Left forelimb (tissue), 1 donor: ENCODE measurements at places on chromosomes 2 and 18.

DNA sequence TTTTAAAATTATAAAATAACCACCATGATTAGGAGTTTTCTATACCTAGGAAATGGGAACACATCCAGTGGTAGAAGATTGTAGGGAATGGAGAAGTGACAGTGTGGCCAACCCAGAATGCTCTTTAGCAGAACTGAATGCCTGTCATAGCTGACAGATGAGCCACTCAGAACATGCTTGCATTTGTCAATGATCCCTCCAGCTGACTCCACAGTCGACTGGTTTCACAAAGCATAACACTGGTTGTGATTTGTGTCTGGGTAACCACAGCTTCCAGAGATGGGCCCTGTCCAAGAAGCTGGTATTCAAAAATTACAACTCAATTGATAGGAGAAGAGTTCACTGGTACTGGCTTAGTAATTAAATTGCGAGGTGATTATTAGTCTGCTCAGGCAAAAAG lies 9.0 kb upstream of the CTIF start:
- no peak for DNase-seq

GRCh38 chr18:49727816-49728215 lies 85.5 kb downstream of the ACAA2 start:
- DNase-seq: no peak

DNA sequence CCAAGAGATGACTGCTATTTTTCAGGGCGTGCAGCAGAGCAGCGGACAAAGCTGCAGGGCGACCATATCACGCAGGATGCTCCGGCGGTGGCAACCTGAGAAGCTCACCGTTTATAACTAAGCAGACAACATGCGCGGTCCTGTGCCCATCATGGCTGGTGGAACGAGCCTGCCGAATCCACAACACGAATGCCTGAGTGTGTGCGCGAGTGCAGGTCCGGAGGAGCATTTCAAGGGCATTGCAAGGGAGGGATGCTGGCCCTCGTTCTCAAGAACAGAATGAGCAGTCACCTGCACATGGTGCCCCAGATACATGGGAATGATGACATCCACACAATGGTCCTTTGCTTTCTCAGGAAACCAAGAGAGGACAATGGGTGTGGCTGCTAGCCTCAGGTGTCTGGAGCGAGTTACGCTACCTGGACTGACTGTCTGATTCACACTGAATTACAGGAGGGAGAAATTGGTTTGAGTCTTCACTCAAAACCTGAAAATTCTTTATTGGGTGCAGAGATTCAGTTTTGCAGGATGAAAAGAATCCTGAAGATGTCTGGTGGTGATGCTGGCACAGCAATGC lies 39.8 kb downstream of the TBC1D8 start:
- no peak for DNase-seq

GRCh38 chr2:33358878-33359277 lies 117.6 kb upstream of the RASGRP3 start:
- DNase-seq: no peak

GRCh38 chr2:70519453-70519852 lies 34.2 kb downstream of the TGFA start:
- no peak for DNase-seq

- no peak for DNase-seq
Measured at GRCh38 chr2:210496512-210496911, 20.0 kb upstream of the LANCL1 start.

GRCh38 chr2:197949224-197949623 lies 144.8 kb downstream of the PLCL1 start:
- no peak for DNase-seq

- DNase-seq: no peak
Measured at GRCh38 chr18:8253944-8254343, 355.3 kb upstream of the RAB12 start.

- DNase-seq: no peak
Measured at GRCh38 chr18:59520562-59521355, 161.7 kb upstream of the LMAN1 start.

GRCh38 chr2:74554820-74555531 lies 456 bp downstream of the DOK1 start:
- no peak for DNase-seq

DNA sequence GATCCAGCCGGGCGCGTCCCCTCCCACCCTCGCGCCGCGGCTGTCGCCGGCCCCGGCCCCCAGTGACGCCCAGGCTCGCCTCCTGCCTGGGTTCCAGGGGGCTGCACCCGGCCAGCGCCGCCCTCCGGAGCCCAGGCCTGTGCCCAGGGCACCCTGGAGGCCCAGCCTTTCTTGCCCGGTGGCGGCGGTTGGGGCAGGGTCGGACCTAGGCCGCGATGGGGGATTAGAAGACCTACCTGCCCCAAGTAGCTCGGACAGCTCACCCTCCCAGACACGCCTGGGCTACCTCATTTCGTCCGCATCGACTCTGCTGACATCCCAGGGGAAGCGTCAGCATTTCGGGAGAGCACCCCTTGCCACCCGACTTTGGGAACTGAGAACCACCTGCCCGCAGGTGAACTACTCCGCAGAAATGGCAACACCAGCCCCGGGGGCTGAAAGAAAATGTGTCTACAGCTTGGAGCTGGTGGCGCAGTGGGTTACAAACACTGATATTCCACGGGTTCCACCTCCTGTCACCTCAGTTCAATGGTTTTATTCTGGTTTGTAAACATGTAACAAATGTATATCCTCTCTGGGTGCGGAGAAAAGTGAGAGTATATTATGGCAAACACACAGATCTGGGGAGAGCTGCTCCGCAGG lies 834 bp upstream of the ARL4C start:
- DNase-seq: no peak

DNA sequence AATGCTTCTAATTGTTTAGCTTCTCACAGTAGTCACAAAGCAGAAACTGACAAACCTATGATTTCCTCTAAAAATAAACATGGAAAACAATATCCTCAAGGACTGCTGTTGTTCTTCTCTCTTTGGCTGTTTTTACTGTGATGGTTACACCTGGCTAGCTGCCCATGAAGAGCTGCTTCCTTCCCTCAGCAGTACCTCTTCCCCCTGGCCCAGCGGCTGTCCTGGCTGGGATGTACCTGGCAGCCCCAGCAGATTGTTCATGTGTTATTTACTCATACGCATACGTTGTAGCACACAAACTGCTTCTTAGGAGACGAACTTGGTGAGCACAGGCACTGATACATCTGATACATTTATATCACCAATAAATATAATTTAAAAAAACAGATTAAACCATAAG lies 27.4 kb downstream of the NEMP2 start:
- no peak for DNase-seq

DNA sequence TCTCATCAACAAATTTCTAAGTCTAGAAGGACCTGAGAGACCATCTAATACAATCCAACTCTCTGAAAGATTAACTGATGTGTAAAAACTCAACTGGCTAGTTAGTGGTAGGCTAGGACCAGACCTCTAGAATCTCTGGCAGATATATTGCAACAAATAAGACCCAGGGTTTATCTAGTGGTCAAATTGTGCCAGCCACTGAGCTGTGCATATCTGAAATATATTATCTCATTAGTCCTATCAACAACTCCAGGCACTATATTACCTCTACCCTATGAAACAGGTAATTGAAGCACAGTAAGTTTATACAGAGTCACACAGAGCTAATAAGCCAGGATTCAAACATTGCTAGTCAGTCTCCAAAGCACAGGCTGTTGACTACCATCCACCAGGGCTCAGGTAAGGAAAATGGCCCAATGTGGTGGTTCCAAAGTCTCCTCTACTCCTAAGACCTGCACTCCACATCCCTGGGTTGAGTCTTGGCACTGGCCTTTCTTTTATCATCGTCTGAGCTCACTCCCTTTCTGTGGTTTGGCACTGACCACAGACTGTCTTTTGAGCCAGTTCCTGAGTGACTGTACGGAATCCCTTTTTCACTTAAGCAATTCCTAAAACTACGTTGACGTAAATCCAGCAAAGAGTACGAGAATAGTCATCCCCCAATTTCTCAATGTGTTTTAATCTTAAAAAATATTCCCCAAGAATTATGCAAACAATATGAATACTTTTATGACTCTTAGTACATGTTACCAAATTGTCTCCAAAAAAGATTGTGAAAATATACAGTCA lies 11.9 kb upstream of the PID1 start:
- no peak for DNase-seq

- no peak for DNase-seq
Measured at GRCh38 chr18:46832849-46833248, 76.0 kb upstream of the ST8SIA5 start.

- DNase-seq: no peak
Measured at GRCh38 chr2:207635468-207636200, 10.4 kb upstream of the METTL21A start.

- no peak for DNase-seq
Measured at GRCh38 chr2:4561196-4561595, 857.8 kb downstream of the DCDC2C start.

DNA sequence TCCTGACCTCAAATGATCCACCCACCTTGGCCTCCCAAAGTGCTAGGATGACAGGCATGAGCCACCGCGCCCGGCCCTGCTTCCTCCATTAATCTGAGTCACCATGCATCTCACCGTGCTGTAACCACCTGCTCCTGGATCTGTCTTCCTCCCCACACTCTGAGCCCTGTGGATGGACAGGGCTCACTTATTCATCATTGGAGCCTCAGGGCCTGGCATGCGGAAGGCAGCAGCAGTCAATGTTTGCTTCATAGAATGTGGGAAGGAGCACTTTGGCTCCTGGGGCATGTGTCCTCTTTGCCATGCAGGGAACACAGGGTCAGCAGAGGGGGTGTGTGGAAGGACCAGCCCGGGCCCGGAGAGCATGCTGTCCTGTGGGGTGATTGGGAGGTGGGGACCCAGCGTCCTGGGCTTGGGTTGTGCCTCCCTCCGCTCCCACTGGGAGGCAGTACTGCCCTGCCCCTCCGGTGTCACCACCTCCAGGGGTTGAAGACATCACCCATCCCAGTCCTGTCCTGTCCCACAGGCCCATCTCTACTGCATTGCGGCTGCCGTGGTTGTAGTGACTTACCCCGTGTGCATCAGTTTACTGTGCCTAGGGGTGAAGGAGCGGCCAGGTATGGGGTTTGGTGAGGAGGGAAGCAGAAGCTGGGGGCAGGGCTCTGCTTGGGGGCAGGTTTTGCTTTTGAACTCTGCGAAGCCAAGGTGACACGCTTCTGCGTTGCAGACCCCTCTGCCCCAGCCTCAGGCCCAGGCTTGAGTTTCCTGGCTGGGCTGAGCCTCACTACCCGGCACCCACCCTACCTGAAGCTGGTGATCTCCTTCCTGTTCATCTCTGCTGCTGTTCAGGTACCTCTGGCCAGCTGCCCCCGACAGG lies 11.5 kb downstream of the MFSD2B start:
- DNase-seq: no peak

GRCh38 chr18:36189486-36189885 lies 2.2 kb downstream of the MOCOS start:
- no peak for DNase-seq

DNA sequence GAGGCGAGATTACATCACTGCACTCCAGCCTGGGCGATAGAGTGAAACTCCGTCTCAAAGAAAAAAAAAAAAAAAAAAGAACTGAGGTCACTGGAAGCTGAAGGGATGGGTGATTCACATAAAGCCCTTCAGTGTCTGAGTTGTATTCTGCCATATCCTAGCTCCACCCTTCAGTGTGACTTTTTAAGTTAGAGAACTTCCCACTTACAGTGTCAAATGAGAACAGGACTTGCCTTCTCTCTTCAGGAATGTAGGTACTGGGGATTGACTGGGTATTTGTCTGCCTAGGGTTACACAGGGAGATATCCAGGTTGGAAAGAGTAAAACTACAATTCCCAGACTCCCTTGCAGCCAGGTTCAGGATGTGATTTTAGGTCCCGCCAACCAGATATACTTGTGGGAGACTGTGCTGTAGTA lies 37.9 kb downstream of the EHD3 start:
- DNase-seq: no peak

GRCh38 chr2:74694281-74694680 lies 40.2 kb downstream of the SEMA4F start:
- no peak for DNase-seq

DNA sequence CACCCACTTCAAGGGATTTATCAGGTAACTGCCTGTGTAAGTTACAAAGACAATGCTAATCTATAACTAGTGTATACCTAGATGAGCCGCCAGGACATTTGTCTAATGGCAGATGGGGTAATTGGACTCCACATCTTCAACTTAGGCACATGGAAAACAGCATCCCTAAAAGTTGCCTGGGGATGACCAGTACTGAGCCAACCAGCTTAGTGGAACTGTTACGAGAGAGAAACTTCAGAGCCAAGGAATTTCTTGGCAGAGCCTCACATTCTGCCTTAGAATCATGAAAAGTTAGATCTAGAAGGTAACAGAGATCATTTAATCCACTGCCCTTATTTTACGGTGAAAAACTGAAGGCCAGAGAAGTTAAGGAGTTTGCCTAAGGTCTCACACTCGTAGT lies 15.5 kb upstream of the CLASP1 start:
- DNase-seq: no peak
